Nephron progenitor cell (in vitro differentiated cells): ENCODE measurements at places on chromosomes 1 and 21.

DNA sequence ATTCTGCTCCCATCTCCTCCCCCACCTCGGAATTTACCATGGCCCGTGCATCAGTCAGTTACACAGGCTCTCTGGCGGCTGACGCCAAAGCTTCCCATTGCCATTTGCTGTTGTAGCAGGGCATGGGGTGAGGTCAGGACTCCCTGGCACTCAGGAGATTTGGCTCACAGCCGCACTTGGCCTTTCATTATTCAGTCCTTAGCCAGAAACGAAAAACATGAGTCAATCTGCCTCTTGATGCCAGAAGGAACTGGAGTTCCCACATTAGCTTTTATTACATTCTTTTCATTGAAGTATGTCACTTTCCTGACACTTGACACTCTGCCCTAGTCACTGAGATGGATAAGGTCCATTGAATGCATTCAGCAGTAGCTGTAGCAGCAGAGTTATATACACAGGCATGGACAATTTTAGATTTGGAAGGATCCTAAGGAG is 260.6 kb downstream of the CACNA1E start:
- no peak for DNase-seq

DNA sequence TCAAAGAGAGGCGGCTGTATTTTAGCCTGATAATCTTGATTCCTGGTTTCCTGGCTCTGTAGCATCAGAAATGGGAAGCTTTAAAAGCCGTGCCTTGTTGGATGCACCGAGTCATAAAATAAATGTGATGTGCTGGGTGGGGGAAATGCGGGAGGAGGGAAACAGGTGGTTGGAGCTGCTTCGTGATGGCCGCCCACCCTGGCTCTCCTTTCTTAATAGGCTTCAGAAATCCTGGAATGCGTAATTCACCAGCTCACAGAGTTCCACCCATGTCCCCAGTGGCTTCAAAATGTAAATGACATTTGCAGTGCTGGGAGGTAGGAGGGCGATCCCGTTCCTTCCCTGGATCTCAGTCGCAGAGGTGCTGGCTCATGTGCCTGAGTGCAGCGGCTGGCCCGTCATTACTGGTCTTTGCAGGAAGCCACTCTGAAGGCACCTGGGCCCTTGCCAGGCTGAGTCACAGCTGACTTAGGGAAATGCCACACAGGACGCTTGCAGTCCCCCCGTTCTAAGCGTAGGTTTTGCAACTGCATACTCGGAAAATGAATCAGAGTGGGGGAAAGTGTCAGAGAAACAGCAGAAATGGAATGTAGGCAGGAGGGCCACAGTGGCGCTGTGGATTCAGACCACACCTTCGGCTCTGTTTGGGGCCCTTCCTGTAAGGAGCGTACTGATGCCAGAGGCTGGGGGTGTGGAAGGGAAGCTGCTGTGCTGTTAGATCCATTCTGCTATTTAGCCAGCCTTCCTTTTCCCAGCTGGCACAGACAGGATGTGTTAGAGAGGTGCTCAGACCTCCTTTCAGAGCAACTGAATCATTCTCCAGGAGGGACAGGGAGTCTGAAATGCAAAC is 37.6 kb downstream of the GALNT2 start:
- DNase-seq = no peak

- no peak for DNase-seq
Measured at GRCh38 chr21:34674468-34674867, 5.7 kb downstream of the CLIC6 start.

GRCh38 chr1:165290148-165290547 is 66.4 kb downstream of the LMX1A start:
- no peak for DNase-seq

GRCh38 chr1:240235521-240236288 is 144.0 kb downstream of the FMN2 start:
- DNase-seq = no peak

DNA sequence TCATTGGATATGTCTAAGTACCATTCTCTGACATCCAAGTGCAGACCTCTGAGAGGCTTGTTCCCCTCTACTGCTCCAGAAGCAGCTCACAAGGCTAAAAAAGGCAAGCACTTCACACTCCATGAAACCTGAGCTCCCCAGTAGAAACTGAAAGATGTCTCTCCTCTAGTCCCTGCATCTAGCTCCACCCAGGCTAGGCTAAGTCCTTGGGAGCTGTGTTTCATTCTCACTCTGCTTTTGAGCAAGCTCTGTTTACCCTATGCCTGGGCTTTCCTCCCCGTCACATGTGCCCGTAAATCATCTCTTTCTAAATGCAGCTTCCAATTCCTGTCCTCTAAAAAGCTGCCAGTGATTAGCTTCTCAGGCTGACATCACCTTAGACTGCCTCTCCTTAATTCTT is 39.0 kb downstream of the LRRC71 start:
- no peak for DNase-seq

- no peak for DNase-seq
Measured at GRCh38 chr1:243842978-243843511, 7.0 kb downstream of the AKT3 start.

DNA sequence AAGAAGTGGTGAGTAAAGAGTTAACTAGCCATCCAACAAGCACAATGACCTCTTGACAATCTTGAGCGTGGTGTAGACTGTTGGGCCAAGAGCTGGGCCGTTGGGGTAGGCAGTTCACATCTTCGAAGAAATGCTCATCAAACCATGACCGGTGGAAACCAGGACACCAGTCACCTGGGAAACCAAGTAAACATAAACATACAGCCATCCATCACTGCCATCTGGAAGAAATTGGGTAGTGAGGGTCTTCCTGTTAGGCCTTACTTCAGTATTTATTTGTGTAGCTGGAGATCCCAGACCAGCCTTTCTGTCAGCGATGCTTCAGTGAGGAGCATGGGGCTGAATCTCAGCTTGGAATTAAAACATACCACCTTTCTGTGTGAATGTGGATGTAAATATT is 108.1 kb upstream of the HAO2 start:
- DNase-seq = no peak

DNA sequence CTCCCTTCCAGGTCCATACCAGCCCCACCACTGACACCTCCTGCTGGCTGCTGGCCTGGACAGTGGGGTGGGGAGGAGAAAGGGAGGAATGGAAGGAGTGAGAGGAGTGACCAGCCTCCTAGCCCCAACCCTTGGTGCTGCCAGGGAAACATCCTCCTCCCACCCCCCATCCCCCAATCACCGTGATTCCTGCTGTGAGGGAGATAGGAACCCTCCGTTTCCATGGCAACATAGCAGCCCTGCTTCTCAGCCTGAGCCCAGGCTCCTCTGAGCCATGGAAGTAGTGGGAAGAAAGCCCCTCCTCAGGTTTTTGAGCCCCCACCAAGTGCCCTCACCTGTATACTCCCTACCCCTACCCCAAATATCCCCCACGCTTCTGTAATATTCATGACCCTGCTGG is 44.4 kb upstream of the SCMH1 start:
- peak; percentile 51 for DNase-seq

GRCh38 chr1:226736908-226737818 is 1.9 kb downstream of the ITPKB start:
- DNase-seq = peak; percentile 69
